CD4-positive, alpha-beta memory T cell (primary cell): ENCODE measurements at places on chromosomes 2 and 18.

GRCh38 chr2:45622336-45623075 is 11.4 kb upstream of the SRBD1 start:
- no peak overlapping the region for H3K4me3 ChIP-seq
- DNase-seq: no peak
- H3K27ac ChIP-seq: no peak overlapping the region
- H3K36me3 ChIP-seq: no peaks in the 10 kb centered on the region

DNA sequence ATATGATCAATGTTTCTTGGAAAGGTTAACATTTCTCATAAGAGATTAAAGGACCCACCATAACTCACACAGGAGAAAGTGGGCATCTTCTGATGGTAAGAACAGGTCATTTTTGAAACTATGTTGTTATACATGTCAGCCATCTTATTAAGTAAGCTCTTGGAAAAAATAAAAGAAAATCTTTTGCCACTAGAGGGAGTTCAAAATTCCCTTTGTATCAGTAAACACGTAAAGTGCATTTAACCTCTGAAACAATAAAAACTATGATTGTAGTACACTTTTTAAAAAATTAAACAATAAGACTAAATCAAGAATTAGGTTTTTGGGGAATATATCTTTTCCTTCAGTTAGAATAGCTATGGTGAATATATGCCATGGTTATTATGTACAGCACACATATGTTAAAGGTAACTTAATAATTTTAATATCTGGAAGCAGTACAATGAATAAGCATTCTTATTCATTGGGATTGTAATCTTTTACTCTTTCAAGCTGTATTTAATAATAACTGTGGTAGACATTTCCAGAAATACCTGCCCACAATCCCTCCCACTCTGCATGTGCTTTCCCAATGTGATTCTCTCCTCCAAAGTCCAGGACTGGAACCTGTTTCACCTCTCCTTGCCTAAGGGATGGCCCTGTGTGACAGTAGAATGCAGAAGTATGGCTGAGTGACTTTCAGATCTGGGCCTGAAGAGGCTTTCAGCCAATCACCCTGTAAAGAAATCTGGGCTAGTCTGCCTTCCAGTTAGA is 64.2 kb downstream of the RBMS1 start:
- no peaks in the 10 kb centered on the region for H3K36me3 ChIP-seq
- H3K27me3 ChIP-seq: no peaks in the 10 kb centered on the region

DNA sequence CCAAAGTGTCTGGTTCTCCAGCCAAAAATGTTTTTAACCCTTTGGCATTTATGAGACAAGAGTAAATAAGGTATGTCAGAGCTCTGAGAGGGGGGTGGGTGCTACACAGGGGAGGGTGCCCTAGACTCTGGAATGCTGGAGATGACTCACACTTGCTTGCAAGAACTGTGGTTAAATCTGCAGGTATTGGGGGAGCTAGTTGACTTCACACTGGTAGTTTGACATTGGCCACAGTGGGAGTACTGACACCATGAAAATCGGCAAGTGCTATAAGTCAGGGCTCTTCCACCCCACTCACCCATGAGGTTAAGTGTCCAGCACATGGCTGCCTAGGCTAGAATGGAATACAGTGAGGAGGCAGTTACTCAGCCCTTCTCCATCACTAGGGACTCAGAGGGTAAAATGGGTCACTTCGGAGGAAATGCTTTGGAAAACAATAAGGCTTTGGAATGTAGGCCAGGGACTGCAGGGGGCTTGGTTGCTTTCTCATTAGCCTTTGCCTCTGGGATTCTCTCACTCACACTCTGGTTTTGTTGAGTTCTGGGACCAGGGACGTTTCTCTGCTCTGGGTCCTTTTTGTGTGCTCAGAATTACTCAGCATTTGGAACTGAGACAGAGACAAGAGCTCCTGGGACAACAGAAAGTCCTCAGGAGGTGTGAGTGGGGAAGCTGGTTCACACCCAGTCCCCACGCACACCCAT is 91.6 kb downstream of the ACKR3 start:
- no peaks in the 10 kb centered on the region for H3K4me1 ChIP-seq
- H3K27ac ChIP-seq: no peak overlapping the region
- H3K36me3 ChIP-seq: no peaks in the 10 kb centered on the region
- H3K4me3 ChIP-seq: no peak overlapping the region

DNA sequence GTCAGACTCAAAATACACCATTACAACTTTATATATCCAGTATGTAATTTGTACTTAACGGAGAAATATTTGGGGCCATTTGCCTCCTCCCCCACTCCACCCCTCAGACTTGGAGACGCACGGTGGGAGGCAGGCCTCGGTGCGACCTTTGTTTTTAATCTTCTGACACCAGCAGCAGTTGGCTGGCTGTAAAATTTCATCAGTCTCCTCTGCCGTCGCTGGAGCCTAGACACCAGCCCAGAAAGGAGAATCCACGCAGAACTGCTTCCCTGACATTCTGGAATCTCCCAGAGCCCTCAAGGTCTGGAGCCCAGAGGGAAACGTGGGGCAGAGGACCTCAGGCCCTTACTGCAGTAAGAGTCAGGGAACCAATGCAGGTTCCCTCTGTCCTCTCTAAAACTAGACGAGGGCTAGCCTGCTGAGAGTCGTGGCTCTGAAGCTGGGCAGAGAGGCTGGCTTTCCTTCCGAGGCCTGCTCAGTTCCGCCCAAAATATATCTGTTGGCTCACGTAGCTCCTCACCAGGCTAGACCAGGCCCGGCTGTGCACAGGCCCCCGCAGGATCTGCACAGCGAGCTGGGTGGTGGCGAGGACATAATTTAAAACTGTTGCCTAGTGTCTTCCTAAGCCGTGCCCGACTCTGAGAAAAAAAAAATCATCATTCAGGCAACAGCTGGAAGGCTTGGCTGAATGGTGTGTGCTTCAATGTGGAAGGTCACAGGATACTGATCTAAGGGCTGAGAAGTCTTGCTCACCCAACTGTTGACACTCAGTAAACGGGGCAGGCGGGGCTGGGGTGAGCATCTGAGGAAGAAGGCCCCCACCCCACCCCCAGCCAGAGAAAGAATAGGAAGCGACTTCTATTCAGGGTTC is 40.4 kb downstream of the EN1 start:
- H3K4me3 ChIP-seq: no peak overlapping the region
- H3K4me1 ChIP-seq: no peaks in the 10 kb centered on the region
- H3K27ac ChIP-seq: no peak overlapping the region
- no peak for DNase-seq

DNA sequence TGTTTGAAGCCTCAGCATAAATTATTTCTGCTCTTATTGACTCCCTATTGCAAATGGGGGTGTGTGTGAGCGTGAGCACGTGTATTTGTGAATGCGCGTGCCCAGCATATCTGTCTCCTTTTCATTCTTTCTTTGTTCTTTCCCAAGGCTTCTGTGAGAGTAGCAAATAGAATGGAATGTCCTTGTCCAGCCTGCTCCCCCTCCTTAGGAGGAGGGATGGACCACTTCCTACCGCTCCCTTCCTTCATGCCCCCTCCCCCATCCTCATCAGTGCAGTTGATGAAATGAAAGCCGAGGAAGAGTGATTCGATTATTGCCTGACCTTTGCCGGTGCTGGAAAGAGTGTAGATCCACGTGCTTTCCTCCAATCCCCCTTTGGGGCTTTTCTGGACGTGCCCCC is 102.0 kb downstream of the CPO start:
- no peak overlapping the region for H3K27ac ChIP-seq
- no peaks in the 10 kb centered on the region for H3K27me3 ChIP-seq
- H3K36me3 ChIP-seq: no peaks in the 10 kb centered on the region

DNA sequence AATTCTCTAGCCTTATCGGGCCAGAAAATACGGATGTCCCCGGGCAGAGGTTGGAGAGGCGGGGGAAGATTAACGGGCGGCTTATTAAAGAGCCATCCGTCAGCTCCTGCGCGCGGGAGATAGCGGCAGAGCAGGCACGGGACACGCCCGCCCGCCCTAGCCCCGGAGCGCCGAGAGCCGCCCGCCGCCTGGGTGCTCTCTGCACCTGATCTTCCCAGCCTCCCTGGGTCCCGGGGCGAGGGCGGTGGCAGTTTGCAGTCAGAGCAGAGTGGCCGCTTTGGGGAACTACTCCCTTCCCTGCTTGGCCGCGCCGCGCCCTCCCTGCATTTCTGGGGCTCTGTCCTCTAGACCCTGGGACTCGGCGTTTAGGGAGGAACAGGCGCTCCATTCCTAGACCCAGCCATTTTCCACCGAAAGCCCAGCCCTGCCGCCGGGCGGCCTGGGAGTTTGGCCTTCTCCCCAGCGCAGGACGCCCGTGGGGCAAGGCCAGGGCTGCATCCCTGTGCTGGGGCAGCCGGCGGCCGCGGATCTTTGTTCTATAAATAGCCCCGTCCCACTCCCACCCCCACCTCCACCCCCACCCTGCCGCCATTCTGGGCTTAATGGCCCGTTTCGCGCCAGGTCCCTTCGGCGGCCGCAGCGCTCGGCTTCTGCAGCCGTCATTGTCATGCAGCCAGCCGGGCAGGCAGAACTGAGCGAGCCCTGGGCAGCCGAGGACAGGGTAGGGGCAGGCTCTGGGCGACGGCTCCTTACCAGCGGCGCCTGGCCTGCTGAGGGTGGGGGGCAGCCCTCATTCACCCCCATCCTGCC is 6.6 kb downstream of the GAD1 start:
- DNase-seq: no peak
- peaks cover 47% of the 10 kb centered on the region for H3K27me3 ChIP-seq
- H3K36me3 ChIP-seq: no peaks in the 10 kb centered on the region
- peaks cover 46% of the 10 kb centered on the region for H3K4me1 ChIP-seq
- H3K4me3 ChIP-seq: no peak overlapping the region

GRCh38 chr2:21759819-21760218 is 636.1 kb downstream of the TDRD15 start:
- no peak overlapping the region for H3K27ac ChIP-seq
- H3K27me3 ChIP-seq: no peaks in the 10 kb centered on the region
- H3K4me3 ChIP-seq: no peak overlapping the region
- no peak for DNase-seq

- no peaks in the 10 kb centered on the region for H3K4me1 ChIP-seq
- no peaks in the 10 kb centered on the region for H3K36me3 ChIP-seq
- no peak overlapping the region for H3K4me3 ChIP-seq
- H3K27ac ChIP-seq: no peak overlapping the region
Observed at GRCh38 chr2:147763861-147764260, 81.0 kb upstream of the ACVR2A start.

- H3K27ac ChIP-seq: no peak overlapping the region
- H3K4me1 ChIP-seq: no peaks in the 10 kb centered on the region
- H3K27me3 ChIP-seq: no peaks in the 10 kb centered on the region
- no peak for DNase-seq
- H3K36me3 ChIP-seq: no peaks in the 10 kb centered on the region
Observed at GRCh38 chr2:74702001-74702715, 48.1 kb downstream of the SEMA4F start.

DNA sequence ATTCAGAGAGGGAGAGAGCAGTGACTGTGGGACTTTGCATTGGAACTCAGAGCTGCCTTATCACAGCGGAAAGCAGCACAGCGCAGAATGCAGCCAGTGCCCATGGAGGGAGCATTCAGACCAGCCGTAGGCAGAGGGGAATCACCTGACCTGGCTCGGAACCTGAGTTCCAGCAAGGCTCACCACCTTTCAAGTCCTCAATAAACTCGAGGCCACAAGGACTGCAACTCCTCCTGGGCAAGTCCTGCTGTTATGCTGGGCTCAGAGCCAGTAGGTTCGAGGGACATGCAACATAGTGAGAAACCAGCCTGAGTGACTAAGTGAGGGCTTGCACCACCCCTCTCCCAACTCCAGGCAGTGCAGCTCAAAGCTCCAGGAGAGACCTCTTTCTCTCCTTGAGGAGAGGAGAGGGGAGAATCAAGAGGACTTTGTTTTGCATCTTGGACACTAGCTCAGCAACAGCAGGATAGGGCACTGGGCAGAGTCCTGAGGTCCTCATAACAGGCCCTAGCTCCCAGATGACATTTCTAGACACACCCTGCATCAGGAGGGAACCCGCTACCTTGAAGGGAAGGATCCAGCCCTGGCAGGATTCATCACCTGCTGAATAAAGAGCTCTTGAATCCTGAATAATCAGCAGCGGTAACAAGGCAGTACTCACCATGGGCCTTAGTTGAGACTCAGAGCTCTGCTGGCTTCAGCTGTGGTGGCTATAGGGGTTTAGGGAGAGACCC is 136.8 kb upstream of the OTOS start:
- no peak overlapping the region for H3K4me3 ChIP-seq
- H3K27me3 ChIP-seq: peaks cover 5% of the 10 kb centered on the region
- H3K27ac ChIP-seq: no peak overlapping the region
- no peak for DNase-seq

GRCh38 chr2:223460209-223460608 is 142.0 kb downstream of the SCG2 start:
- H3K27me3 ChIP-seq: no peaks in the 10 kb centered on the region
- no peaks in the 10 kb centered on the region for H3K4me1 ChIP-seq
- H3K4me3 ChIP-seq: no peak overlapping the region
- H3K36me3 ChIP-seq: no peaks in the 10 kb centered on the region
- DNase-seq: no peak

DNA sequence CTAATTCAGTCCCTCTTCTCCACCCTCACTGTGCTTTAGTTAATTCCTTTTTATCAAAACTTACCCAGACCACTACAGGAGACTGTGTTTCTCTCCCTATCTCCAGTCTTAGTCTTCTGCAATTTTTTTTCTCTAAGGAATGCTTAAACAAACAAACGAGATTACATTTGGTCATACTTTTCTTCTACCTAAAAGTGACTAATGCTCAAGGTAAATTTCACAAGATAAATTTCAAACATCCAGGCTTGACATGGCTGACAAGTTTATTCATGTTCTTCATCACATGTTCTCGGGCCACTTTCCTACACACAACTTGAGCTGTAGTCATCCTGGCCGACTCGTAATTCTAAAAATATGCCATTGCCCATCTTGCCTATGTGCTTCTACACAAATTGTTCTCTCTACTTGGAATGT is 23.2 kb upstream of the ACSL3 start:
- H3K36me3 ChIP-seq: no peaks in the 10 kb centered on the region
- no peaks in the 10 kb centered on the region for H3K4me1 ChIP-seq
- H3K27ac ChIP-seq: no peak overlapping the region

GRCh38 chr2:68088940-68089339 is 26.1 kb upstream of the C1D start:
- H3K36me3 ChIP-seq: no peaks in the 10 kb centered on the region
- DNase-seq: no peak
- peaks cover 17% of the 10 kb centered on the region for H3K4me1 ChIP-seq
- no peak overlapping the region for H3K27ac ChIP-seq

- no peak overlapping the region for H3K27ac ChIP-seq
- H3K4me3 ChIP-seq: no peak overlapping the region
- DNase-seq: no peak
Observed at GRCh38 chr18:46624127-46624526, 32.9 kb downstream of the LOXHD1 start.

- H3K27ac ChIP-seq: no peak overlapping the region
- no peaks in the 10 kb centered on the region for H3K36me3 ChIP-seq
- H3K4me1 ChIP-seq: no peaks in the 10 kb centered on the region
- H3K4me3 ChIP-seq: no peak overlapping the region
Observed at GRCh38 chr2:205759257-205759656, 77.0 kb downstream of the NRP2 start.

DNA sequence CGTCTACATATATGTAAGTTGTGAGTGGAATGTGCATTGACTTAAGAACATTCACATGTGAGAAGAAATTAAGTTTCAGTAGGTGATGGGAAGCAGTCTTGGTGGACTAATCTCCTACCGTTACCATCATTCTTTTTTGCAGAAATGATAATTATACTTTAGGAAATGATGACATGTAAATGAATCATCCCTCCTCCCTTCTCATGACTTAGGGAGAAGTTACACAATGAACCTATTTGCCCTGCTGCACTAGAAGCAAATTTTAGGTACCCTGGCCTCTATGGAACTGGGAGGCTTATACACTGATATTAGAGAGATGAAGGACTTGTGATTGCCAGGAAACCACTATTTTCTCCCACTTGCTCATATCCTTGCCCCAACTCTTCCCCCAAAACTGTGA is 214.2 kb downstream of the CALCRL start:
- no peak overlapping the region for H3K27ac ChIP-seq
- no peaks in the 10 kb centered on the region for H3K4me1 ChIP-seq
- H3K27me3 ChIP-seq: no peaks in the 10 kb centered on the region
- no peak for DNase-seq
- H3K4me3 ChIP-seq: no peak overlapping the region
